ENCODE measurements at places on chromosomes 5 and 9.

- DNase-seq, result no peak
Observed at GRCh38 chr5:60916646-60917045, 28.2 kb downstream of the ERCC8 start.

GRCh38 chr9:99563364-99563763 is 258.3 kb upstream of the NR4A3 start:
- DNase-seq, result no peak

DNA sequence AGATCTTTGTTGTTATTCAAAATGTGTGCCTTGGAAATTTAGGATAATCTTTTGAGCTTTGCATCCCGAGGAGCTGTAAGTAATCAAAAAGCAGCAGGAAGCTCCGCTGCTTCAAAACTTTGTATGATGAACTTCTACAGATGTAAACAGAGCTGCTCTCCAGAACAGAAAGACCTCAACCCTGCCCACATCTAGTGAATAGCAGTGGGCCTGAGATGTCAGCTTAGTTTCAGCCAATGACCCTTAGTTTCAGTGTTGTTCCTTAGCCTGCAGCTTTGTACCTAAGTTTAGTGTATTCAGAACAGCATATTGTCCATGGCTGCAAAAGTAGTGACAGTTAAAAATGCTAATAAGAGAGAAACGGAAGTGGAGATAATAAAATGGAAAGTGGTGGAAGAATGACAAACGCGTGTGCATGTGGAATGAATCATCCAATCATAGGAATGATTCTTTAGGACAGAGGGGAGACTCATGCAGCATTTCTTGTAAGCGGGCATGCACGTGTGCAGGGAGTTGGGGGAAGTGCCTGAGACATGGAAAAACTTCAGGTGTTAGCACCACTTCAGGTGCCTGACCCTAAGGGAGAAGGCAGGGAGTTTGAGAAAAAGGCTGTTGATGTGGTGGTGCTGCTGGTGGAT is 24.9 kb downstream of the SNX24 start:
- DNase-seq, result no peak

GRCh38 chr9:96777426-96777864 is 442 bp downstream of the ZNF510 start:
- no peak for DNase-seq

GRCh38 chr9:111886983-111887718 is 9.5 kb upstream of the UGCG start:
- no peak for DNase-seq

- DNase-seq, result no peak
Observed at GRCh38 chr5:149924486-149924885, 20.1 kb downstream of the PDE6A start.

GRCh38 chr5:29131285-29131684 is 2062.2 kb upstream of the CDH6 start:
- DNase-seq, result no peak

DNA sequence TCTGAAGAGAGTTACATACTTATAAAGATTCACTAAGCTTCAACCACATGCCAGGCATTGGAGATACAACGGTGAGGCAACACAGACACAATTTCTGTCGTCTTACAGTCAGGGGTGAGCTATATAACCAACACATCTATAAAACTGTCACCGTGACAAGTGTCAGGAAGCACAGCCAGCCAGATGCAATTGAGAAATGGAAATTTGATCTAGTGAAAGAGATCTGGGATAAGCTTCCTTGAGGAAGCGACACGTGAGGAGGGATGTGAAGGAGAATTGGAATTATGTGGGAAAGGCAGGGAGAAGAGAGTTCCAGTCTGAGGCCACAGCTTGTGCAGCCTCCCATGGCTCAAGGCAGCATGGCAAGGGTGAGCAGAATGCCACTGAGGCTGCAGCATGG is 50.9 kb upstream of the ZNF354B start:
- DNase-seq, result no peak

GRCh38 chr9:112349008-112349333 is 15.6 kb upstream of the PTBP3 start:
- no peak for DNase-seq

Measured in renal cortical epithelial cell (primary cell).